ENCODE measurements at places on chromosomes 12 and 14.

DNA sequence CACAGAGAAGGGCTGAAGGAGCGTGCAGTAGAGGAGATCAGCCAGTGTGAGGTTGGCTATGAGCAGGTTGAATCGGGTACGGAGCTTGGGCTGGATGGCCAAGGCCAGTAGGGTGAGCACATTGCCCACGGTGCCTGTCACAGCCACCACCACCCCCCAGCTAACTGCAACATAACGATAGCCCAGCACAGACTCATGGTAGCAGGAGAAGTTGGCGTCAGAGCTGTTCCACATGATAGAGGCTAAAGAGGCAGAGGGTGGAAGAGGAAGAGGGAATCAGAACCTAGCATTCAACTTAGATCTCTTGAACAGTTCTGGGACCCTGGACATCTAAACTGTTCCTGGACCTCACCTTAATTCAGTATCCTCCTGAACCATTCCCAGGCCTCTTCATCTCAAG is 668 bp downstream of the GPR84 start:
- no peak for DNase-seq

- no peak for DNase-seq
Measured at GRCh38 chr12:111444314-111444924, 38.7 kb downstream of the SH2B3 start.

GRCh38 chr12:40688085-40688725 is 4.0 kb upstream of the CNTN1 start:
- no peak for DNase-seq

- no peak for DNase-seq
Measured at GRCh38 chr14:30355431-30355913, 203.5 kb upstream of the G2E3 start.

DNA sequence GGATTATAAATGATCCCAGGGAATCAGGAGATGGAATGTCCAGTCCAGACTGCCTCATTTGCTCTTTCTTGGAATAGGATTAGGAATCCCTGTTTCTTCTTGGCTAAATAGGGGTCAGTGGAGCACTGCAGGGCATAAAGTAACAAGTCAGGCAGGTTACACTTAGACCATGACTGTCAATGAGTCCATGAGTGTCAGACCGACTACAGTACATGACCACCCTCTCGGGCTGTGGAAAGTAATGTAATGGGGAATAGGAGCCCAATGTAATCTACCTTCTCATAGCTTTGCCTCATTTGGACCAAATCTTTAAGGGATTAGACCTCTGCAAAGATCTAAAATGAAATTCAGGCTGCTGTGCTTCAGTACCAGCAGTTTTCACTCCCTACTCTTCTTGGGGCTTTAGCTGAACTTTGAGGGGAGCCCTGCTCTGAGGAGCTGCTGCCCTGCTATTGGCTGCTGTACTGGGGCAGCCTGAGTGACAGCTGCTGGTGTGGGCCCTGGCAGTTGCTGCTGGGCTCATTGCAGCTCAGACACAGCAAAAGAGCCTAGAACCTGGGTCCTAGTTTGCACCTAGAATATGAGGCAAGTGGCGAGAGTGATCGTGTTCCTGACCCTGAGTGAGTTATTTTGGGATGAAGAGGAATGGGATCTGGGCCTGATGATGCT is 62.2 kb upstream of the OR4E1 start:
- no peak for DNase-seq

GRCh38 chr14:21486640-21487087 is 9.7 kb downstream of the TOX4 start:
- no peak for DNase-seq

DNA sequence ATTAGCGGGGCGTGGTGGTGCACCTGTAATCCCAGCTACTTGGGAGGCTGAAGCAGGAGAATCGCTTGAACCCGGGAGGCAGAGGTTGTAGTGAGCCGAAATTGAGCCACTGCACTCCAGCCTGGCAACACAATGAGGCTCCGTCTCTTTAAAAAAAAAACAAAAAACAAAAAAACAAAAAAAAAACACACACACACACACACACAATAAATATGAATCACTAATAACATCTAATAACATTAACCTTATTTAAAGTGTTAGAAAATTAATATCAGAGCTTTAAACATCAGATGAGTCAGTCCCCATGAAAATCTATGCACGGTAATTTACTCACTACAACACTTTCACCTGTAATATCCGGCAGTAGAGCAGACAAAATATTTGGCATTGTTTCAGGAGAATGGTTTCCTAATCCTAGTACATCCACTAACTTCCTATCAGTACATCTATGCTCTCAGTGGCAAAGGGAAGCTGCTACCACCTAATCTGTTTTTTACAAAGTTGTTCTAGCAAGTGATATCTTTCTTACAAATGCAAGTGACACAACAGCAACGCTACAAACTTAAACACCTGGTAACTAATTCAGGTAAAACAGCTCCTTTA is 36.2 kb downstream of the MED13L start:
- DNase-seq = no peak

DNA sequence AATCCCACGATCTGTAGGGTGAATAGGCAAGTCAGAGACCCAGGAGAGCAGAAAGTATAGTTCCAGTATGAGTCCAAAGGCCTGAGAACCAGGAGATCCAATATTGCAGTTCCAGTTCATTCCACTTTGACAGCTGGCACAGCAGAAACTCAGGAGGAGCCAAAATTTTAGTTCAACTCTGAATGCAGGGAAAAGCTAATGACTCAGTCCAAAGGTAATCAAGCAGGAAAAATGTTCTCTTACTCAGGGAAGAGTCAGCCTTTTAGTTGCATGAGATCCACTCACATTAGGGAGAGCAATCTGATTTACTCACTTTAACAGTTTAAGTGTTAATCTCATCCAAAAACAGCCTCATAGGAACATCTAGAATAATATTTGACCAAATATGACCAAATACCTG is 130.2 kb upstream of the LRFN5 start:
- no peak for DNase-seq

DNA sequence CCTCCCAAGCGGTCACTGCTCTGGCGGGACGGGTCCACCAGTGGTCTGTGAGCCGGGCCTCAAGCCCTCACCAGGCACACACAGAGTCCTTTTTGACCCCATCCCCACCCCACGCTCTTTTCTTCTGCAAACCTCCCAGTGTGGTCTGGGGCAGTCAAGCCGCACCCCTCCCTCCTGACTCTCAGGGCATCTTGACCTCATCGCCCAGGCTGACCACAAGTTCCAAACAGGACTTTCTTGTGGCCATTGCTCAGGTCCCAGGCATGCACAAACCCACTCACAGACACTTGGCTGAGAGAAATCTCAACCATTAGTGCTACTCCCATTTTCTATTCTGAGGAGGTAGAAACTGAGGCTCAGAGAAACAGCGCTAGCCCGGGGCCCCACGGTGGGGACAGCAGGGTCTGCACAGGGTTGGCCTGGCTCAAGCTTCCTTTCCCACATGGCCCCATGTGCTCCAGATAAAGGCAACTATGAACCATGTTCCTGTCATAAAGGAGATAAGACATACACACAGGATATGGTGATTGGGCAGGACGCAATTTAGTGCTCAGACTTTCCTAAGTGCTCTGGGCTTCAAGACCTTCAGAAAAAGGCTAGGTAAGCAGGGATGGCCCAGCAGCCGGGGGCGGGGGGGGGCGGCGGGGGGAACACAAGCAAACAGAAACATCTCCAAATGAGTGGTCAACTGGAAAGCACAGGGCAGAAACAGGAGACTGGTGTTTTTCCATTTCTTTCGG is 69.6 kb downstream of the ITPK1 start:
- DNase-seq = no peak

DNA sequence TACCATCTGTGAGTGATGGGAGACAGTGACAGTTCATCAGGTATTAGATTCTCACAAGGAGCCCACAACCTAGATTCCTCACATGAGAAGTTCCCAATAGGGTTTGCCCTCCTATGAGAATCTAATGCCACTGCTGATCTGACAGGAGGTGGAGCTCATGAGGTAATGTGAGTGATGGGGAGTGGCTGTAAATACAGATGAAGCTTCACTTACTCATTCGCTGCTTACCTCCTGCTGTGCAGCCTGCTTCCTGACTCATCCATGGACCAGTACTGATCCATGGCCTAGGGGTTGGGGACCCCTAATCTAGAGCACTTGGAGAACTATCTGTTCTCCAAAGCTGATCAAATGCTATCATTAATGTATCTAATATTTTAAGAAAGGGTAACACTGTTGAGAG is 17.7 kb downstream of the CLEC2D start:
- no peak for DNase-seq

DNA sequence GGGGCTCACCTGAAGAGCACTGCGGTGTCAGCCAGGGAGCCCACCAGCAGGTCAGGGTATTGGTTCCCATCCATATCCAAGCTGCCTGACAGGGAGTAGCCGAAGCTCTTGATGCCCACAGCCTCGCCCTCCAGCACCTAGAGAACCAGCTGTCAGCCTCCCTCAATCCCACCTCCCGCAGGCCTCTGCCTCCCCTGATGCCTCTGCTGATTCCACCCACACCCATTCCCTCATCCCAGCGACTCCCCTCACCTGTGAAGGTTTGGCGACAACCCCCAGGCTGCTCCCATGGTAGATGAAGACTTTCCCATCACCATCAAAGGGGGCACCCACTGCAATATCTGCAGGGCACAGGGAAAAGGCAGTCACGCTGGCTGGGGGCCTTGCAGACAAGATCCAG is 10.0 kb downstream of the ITGA7 start:
- no peak for DNase-seq

- no peak for DNase-seq
Measured at GRCh38 chr12:85405781-85406522, 125.9 kb downstream of the ALX1 start.

DNA sequence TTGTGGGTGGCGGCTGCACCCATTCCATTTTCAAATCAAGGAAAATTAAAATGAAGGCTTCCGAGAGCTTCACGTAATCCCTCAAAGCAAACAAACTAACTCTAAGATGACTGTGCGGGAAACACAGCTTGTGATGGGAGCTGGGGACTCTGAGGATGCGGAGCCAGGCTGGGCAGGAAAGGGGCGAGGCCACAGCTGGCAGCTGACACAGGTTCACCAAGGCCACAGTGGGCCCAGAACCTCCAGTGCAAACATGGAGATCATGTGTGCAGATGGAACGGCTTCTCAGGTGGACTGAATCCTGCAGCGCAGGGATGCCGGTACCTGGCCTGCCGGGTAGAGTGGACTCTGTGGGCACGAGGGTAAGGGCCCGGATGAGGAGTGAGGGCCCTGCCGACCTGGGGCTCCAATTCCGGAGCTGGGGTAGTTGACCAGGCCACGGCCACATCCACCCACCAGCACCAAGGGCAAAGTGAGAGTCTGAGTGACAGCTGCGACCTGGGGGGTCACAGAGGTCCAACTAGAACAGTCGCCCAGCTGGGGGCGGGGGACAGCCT is 19.2 kb upstream of the BTBD6 start:
- DNase-seq = no peak

- no peak for DNase-seq
Measured at GRCh38 chr14:101459551-101459900, 101.8 kb upstream of the DIO3 start.

- DNase-seq = no peak
Measured at GRCh38 chr12:22282283-22282682, 52.2 kb downstream of the ST8SIA1 start.

GRCh38 chr12:64889434-64890216 is 65.2 kb downstream of the TBC1D30 start:
- no peak for DNase-seq

DNA sequence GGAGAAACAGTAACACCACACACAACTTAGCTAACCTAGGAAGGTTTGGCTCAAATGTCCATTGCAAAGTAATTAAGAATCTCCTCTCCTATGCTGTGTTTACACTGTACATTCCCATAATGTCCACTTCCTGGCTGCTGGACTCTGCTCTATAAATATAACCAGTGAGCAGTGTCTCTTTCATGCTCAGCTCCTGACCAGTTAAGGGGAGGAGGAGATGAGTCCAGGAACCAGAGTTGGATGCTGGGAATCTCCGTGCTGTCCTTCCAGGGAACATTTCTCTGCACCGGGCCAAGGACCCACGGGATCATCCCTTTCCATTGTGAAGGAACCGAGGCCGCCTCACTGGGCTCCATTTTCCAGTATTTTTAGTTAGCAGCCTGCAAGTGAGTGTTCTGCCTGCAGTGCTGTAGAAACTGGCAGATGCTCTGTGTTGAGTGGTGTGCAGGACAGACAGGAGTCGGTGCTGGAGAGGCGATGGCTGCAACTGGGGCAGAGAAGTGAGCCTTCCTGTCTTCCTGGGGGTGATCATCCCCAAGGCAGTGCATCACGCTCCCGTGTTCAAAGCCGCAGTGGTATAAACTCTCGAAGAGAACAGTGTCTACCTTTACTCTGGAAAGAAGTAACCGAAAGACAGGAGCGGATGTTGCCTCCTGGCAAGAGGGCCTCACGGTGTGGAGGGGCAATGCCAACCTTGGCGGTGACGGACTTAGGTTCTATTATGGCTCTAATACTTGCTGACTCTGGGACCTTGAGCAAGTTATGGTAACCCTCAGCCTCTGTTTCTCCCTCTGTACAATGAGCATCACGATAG is 195.5 kb downstream of the CACNA1C start:
- DNase-seq = no peak

DNA sequence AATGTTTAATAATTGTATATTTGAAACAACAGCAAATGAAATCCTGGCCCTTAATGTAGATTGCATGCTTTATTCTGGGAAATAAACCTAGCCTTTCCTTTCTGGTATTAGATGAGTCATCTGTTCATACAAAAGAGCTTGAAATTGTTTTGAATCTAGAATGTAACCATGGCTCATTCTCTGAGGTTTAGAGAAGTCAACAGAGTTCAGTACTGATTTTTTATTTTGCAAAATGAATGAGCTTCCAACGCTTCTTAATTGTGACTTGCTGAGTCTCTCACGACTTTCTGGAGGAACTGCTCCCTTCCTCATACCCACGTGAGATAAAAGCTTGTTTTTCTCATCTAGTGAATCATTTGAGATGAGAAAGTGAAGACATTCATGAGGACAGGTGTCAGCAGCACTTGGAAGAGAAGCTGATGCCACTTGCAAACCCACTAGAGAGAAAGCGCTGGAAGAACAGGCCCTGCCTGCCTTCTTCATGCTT is 509.6 kb downstream of the VRK1 start:
- DNase-seq = no peak

GRCh38 chr14:29222671-29223268 is 456.2 kb downstream of the FOXG1 start:
- no peak for DNase-seq

GRCh38 chr12:106138633-106139421 is at the start of gene NUAK1:
NUAK1 (minus strand) TSS chr12:106138954; CDS start chr12:106138653, 301 bp downstream.
- DNase-seq = no peak

DNA sequence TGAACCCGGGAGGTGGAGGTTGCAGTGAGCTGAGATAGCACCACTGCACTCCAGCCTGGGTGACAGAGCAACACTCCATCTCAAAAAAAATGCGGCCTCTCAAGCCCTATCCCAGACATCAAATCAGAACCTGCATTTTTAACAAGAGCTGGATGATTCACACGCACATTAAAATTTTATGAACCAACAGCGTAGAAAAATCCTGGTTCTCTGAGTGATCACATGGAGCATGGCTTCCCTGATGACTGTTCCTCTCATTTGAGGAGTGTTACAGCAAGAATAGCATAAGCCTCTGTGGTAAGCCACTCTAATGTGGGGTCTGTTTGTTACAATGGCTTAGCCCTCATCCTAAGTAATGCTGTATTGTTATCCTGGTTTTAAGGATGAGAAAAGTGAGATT is 163.6 kb downstream of the BRMS1L start:
- no peak for DNase-seq
